Amniotic epithelial cell (primary cell): ENCODE measurements at places on chromosomes 7 and 10.

- DNase-seq = no peak
Observed at GRCh38 chr10:76504823-76505222, 1073.4 kb downstream of the LRMDA start.

- DNase-seq = no peak
Observed at GRCh38 chr10:78863140-78863905, 205.4 kb upstream of the ZMIZ1 start.

- DNase-seq = peak; percentile 43
Observed at GRCh38 chr7:74708569-74709275, 51.2 kb downstream of the GTF2I start.

DNA sequence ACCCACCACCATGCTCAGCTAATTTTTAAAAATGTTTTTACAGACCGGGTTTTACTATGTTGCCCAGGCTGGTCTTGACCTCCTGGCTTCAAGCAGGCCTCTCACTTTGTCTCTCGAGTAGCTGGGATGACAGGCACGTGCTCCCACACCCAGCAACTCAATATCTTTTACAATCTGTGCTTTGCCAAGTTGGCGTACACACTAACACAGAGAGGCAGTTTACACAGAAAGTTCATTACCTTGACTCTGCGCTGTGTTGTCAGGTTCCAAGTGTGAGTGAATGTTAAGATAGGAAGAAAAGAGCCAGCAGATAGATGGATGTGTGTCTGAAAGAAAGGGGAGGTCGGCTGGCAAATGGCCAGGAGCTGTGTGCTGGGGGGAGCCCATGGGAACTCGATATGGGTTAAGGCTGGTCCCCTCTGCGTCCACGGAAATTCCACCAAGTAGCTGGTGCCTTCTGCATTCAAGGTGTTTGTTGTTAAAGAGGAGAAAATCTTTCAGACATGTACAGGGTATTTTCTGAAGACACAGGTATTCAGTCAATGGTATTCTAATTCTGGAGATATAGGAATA, 299.8 kb downstream of the CAMK1D start:
- DNase-seq = no peak

DNA sequence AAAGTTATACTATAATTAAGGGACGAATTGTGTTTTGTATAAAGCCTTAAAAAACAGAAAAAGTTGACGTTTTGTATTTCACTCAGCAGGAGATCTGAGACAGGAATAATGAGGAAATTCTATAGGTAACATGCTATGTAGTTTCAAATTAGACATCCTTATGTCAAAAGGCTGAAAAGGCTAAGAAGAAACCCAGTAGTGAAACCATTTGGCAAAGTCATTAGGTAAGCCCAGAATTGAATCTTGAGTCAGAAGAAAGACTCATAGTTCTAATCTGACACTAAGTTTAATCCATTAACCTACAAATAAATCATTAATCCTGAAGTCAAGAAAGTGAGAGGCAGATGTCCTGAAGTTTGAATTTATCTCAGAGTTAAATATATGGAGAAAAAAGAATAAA, 79.3 kb downstream of the RNF133 start:
- no peak for DNase-seq

DNA sequence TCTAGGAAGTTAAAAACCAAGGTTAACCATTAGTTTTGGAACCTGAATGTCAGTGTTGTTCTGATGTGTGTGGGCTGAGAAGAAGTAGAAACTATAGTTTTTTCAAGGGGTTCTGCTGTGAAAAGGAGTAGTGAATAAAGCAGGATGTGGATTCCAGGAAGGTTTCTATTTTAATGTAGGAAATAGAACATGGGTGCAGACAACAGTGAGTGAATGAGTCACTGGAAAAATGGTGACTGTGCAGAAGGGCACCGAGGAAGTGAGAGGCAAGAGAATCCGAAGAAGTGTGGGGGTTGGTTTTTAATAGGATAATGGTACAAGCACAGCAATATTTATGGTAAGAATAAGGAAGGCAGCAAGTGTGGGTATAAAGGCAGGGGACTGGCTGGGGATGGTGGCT, 120.4 kb downstream of the ARHGAP21 start:
- DNase-seq = peak; percentile 50

DNA sequence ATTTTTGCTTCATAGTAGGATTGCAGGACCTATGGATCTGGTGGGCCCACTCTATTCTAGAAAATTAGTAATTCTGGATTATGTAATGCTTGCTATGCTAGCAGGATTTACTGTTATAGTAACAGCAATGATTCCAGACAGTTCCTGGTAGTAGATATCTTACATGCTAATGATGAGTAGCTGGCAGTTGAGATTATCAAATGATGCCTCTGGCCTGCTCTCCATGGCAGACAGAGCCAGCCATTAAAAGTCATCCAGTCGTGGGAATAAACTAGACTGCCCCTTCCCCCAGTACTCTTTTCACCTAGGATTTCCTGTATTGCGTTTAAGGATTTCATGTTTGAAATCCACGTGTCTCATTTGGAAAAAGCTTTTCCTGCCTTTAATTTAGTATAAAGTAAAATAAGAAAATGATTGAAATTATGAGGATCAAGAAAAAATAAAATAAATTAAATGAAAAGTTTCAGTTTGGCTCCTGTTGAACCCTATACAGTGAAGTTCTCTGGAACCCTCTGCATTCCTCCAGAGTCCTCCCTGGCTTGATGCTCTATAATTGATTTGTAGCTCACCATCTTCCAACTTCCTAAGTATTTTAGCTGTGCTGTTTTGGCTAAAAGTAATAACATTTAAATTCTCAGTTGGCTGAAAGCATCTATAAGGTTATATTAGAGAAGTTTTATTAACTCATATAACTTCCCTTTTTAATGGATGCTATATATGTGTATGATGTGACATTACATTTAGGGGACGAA, 14.6 kb downstream of the UMAD1 start:
- DNase-seq = peak; percentile 63

DNA sequence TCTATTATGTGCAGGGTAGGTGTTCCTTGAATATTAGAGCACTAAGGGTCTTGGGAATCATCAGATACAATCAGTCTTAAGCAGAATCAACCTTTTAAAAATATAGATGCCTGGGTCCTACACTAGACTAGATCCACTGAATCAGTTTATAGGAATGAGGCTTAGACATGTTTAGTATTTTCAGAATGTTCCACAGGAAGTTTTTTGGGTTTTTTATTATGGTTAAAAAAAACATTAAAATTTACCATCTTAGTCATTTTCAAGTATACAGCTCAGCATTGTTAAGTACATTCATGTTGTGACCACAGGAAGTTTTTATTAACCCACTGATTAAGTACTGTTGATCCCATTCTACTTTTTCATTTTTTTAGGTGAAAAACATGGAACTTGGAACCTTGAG, 135.7 kb downstream of the LCOR start:
- peak; percentile 17 for DNase-seq

DNA sequence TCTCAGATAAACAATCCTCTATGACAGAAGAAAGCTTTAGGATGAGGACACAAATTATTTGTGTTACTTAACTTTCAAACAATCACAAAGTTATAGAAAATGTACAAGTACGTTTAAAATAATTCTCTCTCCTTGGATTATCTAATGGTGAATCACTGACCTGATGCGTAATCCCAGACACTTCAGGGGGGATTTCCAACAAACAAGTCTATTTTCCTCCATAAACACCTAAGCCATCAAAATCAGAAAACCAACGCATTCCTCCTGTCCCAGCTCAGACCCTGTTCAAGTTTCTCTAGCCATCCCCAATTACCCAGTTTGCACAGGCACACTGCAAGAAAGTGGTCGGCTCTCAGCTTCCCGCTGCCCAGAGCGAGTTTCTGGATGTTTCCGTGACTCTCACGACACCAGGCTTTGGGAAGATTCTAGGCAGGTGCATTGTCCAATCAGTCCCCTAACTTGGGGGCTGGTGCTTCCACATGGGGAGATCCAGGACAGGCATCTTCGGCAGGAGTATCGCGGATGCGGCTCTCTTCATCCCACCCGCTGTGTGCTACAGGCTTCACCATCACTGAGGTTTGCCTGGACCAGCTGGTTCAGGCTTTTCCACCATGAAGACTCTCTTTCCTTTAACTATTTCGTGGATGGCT, 200.0 kb downstream of the ZMYND11 start:
- peak; percentile 36 for DNase-seq

GRCh38 chr10:3635211-3635671, 149.8 kb downstream of the KLF6 start:
- no peak for DNase-seq

DNA sequence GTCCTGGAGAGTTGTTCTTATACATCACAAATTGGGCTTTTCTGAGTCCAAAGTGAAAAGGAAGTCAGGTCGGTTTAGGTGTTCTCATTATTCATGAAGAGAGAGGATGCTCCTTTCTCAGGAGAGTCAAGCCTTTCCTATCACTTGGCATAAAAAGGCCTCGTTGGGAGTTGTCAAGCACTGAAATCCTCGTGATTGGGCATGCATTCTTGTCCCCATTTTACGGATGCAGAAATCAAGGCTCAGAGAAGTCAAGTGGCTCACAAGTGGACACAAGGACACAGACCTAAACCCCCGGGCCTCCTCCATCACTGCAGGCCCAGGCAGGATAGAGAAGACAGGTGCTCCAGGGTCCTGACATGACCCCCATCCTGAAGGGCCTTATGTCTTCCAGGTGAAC, 8.5 kb downstream of the RBP3 start:
- DNase-seq = no peak

DNA sequence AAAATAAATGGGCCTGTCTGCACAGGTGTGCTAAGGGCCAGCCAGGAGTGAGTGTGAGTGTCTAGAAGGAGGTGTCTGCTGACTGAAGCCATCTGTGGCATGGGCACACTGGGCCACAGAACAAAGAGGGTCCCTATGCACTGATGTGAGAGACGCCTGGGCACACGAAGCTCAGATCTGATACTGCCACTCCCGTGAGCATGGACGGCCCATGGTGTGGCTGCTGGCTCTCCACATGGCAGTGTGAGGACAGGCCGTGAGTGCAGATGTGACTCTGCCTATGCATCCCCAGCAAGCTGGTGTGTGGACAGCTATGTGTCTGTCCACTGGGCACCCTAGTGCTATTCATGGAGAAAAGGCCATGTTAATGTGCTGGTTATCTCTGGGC, 12.8 kb upstream of the MYL7 start:
- DNase-seq = no peak

GRCh38 chr7:30926313-30926712, 14.7 kb downstream of the AQP1 start:
- no peak for DNase-seq

GRCh38 chr7:30159163-30159562, 24.4 kb downstream of the MTURN start:
- no peak for DNase-seq

- no peak for DNase-seq
Observed at GRCh38 chr10:125159486-125159931, 854 bp downstream of the CTBP2 start.

- DNase-seq = no peak
Observed at GRCh38 chr10:89330537-89331212, 2.9 kb downstream of the IFIT3 start.

DNA sequence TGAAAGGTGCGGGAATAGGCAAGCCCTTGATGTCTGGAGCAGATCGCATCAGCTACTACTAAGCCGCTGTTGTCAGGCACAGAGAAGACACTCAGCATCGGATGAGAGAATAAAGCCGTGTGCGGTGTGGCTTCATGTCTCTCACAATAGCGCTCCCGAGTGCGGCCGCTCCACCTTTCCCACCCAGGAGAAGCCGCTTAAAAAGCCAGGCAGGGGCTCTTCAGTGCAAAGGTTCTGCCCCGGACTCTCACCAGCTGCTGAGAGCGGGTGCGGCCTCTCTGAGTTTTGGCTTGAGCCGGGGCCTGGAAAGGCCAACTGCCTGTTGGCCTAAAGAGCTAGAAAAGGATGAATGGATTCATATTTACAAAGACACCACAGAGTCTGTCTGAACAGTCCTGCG, 600.6 kb downstream of the DNAJB6 start:
- DNase-seq = no peak
